ENCODE measurements at places on chromosomes 6 and 20. TPM values are rescaled to one million over a fixed set of nuclear protein-coding genes. Genes with fewer than 3 reads are reported as not detected.

DNA sequence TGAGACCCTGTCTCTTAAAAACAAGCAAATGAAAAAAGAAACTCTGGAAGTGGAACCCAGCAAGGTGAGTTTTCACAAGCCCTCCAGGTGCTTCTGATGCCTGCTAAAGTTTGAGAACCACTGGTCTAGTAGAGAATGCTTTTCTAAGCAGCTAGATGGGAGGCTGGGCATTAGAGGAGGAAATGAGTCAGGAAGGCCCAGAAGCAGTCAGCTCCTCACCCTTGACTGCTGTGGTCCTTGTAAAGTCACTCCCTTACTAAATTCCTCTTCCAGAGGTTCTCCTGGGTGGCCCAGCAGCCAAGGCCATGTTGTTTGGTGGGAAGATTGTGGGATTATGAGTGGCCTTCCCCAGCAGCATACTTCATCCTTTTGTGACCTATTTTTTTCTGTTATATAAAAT, 52.0 kb upstream of the FYN start:
- H3K4me3 ChIP-seq = no peak overlapping the region
- H3K36me3 ChIP-seq = no peaks in the 10 kb centered on the region
- no peak overlapping the region for H3K27ac ChIP-seq
- H3K4me1 ChIP-seq = no peaks in the 10 kb centered on the region

DNA sequence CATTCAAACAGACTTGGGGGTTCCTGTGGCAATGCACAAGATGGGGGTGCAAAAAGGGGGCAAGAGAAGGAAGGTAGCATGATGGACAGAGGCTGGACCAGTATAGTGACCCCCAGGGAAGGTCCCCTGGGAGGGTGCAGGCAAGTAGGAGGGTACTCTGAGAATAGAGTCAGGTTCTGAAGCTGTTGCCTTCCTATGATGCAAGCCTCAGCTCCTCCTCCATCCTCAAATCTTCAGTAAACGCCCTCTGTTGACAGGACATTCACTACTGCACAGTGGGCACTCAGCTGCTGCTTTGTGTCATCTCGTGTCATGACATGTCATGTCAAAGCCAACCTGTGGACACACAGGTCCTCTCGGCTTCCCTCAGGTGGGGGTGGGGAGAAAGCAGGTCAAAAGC, 5.8 kb upstream of the SDCBP2 start:
- no peaks in the 10 kb centered on the region for H3K27me3 ChIP-seq
- DNase-seq = no peak
- no peak overlapping the region for H3K27ac ChIP-seq
- no peak overlapping the region for H3K4me3 ChIP-seq

Gene FBXO9
- 29.4 TPM for polyA plus RNA-seq

- H3K27me3 ChIP-seq = no peaks in the 10 kb centered on the region
- no peak for DNase-seq
- H3K4me3 ChIP-seq = no peak overlapping the region
- no peaks in the 10 kb centered on the region for H3K4me1 ChIP-seq
- H3K36me3 ChIP-seq = no peaks in the 10 kb centered on the region
Observed at GRCh38 chr6:3758842-3759144, 7.3 kb upstream of the PXDC1 start.
